ENCODE measurements at places on chromosomes 12 and 14.

- DNase-seq = no peak
Observed at GRCh38 chr12:124835656-124836410, 27.8 kb downstream of the SCARB1 start.

- DNase-seq = no peak
Observed at GRCh38 chr12:5465384-5465783, 33.5 kb downstream of the NTF3 start.

GRCh38 chr12:124752437-124753227 lies 111.0 kb downstream of the SCARB1 start:
- no peak for DNase-seq

- DNase-seq = no peak
Observed at GRCh38 chr12:64175254-64175945, 46.7 kb downstream of the KICS2 start.

DNA sequence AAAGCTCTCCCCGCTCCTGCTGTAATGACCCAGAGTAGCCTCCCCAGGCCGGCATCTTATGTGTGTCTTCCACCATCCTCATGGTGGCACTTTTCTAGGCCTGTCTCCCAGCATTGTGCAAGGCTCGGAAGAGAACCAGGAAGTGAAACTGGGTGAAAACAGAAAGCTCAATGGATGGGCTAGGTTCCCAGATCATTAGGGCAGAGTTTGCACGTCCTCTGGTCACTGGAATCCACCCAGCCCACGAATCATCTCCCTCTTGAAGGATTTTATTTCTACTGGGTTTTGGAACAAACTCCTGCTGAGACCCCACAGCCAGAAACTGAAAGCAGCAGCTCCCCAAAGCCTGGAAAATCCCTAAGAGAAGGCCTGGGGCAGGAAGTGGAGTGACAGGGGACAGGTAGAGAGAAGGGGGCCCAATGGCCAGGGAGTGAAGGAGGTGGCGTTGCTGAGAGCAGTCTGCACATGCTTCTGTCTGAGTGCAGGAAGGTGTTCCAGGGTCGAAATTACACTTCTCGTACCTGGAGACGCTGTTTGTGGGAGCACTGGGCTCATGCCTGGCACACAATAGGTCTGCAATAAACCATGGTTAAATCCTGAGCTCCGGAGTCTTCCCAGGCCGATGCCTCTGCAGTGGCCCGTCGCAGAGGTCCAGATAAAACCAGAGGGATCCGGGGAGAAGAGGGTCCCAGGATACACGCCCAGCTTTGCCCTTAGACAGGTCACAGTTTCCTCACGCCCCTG lies 15.6 kb downstream of the ACVRL1 start:
- no peak for DNase-seq
